Glomerular endothelial cell (primary cell): ENCODE measurements at places on chromosomes 5 and 9.

DNA sequence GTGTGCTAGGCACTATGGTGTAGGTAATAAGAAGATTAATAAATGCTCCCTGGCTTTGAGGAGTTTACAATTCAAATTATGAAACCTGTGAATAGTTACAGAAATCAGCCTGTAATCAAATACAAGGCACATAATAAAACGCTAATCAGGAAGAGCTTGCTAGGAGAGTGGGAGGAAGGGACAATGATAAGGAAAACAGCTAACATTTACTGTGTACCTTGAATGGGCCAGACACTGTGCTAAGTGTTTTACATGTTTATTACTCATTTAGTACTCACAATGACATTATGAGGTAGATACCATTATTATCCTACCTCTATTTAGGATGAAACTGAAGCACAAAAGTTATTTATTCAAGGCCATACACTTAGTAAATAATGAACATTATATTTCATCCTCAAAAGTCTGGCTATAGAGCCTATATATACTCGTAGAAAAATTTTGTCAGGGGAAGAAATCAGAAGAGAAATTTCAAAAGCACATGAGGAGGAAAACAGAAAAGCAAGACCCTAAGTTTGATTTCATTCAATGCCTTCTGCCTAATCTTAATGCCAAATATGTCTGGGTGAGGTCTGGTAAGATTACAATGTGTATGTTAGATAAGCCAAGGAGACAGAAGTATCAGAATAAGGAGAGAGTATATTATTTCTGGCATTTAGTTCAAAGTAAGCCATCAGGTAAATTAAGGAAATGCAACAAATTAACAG is 35.9 kb downstream of the AFF4 start:
- DNase-seq: no peak

DNA sequence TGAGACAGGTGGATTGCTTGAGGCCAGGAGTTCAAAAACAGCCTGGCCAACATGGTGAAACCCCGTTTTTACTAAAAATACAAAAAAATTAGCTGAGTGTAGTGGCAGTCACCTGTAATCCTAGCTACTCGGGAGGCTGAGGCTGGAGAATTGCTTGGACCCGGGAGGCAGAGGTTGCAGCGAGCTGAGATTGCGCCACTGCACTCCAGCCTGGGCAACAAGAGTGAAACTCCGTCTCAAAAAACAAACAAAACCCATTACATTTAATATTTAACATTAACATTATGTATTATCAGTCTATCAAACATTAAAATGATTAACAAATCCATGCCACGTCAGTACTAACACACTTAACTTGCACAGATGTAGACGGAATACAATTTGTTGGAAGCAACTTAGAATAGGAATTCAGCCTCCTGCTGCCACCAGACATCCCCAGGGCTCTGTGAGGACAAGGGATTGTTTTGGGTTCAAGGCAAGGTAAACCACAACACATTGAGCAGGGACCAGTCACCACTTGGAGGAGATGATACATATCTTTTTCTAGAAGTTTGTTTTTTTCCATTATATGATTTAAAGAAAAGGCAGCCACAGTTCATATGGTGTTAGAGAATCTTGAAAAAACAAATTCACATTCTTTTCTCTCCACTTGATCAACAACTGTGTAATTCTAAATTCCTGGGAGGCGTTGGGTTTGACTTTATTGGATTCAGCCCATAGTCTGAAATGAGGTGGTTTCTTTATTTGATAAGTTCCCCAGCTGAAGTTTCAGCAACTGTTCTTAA is 104.1 kb upstream of the BASP1 start:
- DNase-seq: no peak

DNA sequence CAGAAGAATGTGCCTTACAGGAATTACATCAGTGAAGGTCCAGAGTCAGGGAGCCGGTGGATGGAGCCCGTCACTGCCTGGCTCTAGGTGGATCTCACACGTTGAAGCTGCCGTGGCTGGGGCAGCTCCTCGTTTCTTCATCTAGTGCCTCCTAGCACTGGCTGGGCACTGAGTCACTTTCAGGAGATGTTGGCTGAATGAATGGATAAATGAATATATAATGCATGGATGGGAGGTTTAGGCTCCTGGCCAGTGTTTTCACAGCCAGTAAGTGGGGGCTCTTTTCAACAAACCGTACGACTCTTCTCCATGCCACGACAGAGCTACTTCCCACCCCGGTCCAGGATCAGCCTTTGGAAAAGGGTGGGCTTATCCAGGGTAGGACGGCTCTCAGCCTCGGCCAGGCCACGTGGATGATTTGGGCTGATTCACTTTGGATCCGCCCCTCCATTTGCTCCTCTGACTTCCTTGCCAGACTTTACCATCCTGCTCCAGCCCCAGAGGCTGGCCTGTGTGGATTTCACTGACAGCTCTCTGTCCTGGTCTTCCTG is 1.3 kb upstream of the SH3PXD2B start:
- DNase-seq: no peak

- no peak for DNase-seq
Observed at GRCh38 chr9:100587375-100587774, 9.5 kb downstream of the CAVIN4 start.

DNA sequence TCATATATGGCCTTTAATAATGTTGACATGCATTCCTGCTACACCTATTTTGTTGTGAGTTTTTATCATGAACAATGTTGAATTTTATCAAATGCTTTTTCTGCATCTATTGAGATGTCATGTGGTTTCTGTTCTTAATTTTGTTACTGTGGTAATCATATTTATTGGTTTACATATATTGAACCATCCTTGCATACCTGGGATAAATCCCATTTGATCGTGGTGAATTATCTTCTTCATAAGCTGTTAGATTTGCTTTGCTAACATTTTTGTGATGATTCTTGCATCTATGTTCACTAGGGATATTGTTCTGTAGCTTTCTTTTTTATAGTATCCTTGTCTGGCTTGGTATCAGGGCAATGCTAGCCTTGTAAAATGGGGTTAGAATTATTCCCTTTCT is 222.0 kb downstream of the WDR70 start:
- no peak for DNase-seq

- DNase-seq: peak; percentile 10
Observed at GRCh38 chr5:149735066-149735465, 5.0 kb downstream of the PPARGC1B start.

- DNase-seq: no peak
Observed at GRCh38 chr9:126665644-126666035, 51.9 kb downstream of the LMX1B start.

GRCh38 chr5:50958852-50959457 is 292.5 kb downstream of the PARP8 start:
- DNase-seq: no peak

DNA sequence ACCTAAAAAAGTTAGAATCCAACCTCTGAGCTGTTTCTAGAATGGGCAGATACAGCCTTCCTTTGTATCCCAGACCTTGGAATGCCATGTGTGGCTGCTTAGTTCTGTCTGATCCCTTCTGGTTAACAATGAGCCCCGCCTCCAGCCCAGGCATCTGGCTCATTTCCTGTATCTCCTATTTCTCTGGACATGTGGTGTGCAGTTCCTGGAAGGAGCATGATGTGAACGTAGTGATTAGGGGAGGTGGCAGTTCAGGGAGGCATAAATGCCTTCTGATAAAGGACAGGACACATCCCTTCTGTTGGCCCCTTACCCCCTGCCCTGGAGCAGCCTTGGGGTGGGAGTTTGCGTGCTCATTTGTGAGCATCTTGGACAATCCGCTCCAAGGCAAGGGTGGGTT is 243.0 kb downstream of the ZSWIM6 start:
- DNase-seq: no peak

DNA sequence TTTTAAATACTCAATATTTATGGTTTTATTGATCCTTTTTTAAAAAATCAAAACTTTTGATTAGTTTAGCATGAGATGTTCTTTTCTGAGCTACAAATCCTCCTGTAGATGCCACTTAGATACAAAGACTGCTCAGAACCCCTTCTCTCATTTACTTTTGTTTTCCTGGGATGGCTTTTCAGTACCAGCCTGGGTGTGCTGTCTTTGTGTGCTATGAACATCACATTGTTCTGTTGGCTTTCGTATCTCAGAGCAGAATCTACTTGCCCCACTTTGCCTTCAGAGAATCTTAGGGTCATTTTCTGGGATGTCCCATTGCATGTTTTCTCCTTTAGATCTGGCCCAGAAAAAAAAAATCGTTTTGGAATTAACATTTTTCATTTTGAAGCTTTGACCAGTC is 85.9 kb downstream of the RASGRF2 start:
- no peak for DNase-seq

- DNase-seq: no peak
Observed at GRCh38 chr9:137745541-137745991, 126.8 kb downstream of the EHMT1 start.
